ENCODE measurements at places on chromosomes 13 and 19. TPM values are rescaled to one million over a fixed set of nuclear protein-coding genes. Genes with fewer than 3 reads are reported as not detected.

The STAP2 gene
- not detected for total RNA-seq

The ANKRD27 gene
- 44.1 TPM for total RNA-seq

The ZNF829 gene
- 0.40 TPM for total RNA-seq

The ZNF729 gene
- total RNA-seq = not detected

The BABAM1 gene
- total RNA-seq = 64.9 TPM

The BRSK1 gene
- 3.1 TPM for total RNA-seq

The C19orf33 gene
- 682 TPM for total RNA-seq

The FPR1 gene
- 0.08 TPM for total RNA-seq

The C19orf85 gene
- not detected for total RNA-seq

The ZNF253 gene
- total RNA-seq = not detected

The CBY2 gene
- not detected for total RNA-seq

The PSG1 gene
- 0.12 TPM for total RNA-seq

The NLRP12 gene
- not detected for total RNA-seq

The MUC16 gene
- total RNA-seq = 0.06 TPM

The ZGLP1 gene
- total RNA-seq = 1.9 TPM

The ZNF44 gene
- total RNA-seq = 0.86 TPM

The CPB2 gene
- not detected for total RNA-seq

The ZNF345 gene
- total RNA-seq = 0.05 TPM

The AXL gene
- 96.9 TPM for total RNA-seq

The MED25 gene
- 52.5 TPM for total RNA-seq

The LIM2 gene
- not detected for total RNA-seq

The ZNF490 gene
- 0.86 TPM for total RNA-seq

The ABCC4 gene
- 27.4 TPM for total RNA-seq

All from A549 treated with Hydrocortisone at 1 μM for 4 hours (cell line).